ENCODE measurements at places on chromosomes 3 and 15. TPM values are rescaled to one million over a fixed set of nuclear protein-coding genes. Genes with fewer than 3 reads are reported as not detected.

DNA sequence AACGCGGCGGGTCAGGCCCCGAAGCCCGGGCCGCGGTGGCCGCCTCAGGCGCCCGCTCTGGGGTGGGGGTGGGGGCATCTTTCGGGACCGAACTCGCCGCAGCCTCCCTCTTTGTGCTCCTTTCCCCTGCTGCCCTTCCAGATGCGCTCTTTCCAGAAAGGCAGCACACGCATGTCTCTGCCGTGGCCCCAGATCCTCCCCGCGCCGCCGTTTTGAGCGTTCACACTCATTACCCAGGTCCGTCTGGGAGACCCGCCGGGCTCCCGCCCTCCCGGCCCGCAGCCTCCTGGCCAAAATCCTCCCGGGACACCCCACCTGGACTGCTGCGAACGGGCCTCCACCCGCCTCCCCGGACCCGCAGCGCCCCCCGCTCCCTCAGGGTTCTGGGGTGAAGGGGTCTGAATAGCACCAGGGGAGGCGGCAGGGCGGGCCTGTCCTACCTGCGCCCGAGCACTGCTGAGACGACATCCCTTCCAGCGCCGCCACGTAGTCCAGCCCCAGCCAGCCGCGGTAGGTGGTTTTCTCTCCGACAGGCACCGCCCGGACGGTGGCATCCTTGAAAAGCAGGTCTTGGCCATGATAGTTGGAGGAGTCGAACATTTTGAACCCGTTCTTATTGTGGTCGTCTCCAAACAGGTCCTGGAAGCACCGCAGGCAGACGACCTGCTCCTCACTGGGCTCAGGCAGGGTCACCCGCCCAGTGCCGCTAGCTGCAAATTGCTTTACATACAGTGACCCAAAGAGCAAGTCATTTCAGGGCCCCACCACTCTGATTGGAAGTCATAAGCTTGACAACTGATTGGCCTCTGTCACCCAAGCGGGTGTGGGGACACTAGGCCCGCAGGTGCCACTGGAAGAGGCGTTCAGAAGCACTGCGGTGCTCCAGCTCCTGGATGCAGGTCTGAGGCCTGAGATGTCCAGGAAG, 25.9 kb downstream of the MELTF start:
- DNase-seq = peak; percentile 38

DNA sequence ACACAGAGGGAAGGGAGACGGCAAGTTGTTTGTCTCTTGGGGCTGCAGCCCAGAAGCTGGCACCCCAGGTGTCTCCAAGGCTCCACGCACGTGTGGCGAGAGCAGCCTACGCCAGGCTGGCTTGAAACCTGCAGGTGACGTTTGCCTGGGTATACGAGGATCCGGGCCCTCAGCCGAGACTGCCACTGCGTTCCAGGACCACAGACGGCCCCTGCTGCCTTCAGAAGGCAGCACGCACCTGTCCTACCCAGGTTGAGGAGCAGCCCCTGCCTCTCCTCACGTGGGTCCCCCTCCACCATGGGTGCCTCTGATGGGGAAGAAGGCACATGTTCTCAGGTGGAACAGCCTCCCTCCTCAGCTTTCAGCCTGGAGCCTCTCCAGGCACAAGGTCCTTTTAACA, 75.3 kb upstream of the PRR20G start:
- DNase-seq = no peak

- no peak for DNase-seq
Observed at GRCh38 chr3:190701096-190701532, 161.4 kb downstream of the GMNC start.

MKRN2OS gene
- not detected for total RNA-seq

PLSCR2 gene
- total RNA-seq = not detected
